ENCODE measurements at places on chromosomes 16 and 17. TPM values are rescaled to one million over a fixed set of nuclear protein-coding genes. Genes with fewer than 3 reads are reported as not detected.

Gene WNT9B
- total RNA-seq = not detected

Gene DNASE1
- total RNA-seq = 24.4 TPM

Gene SMPD3
- total RNA-seq = 62.3 TPM

Gene KCNH6
- 0.58 TPM for total RNA-seq

Gene MYH8
- total RNA-seq = not detected

Gene KIF2B
- not detected for total RNA-seq
